ENCODE measurements at places on chromosomes 5 and 9.

DNA sequence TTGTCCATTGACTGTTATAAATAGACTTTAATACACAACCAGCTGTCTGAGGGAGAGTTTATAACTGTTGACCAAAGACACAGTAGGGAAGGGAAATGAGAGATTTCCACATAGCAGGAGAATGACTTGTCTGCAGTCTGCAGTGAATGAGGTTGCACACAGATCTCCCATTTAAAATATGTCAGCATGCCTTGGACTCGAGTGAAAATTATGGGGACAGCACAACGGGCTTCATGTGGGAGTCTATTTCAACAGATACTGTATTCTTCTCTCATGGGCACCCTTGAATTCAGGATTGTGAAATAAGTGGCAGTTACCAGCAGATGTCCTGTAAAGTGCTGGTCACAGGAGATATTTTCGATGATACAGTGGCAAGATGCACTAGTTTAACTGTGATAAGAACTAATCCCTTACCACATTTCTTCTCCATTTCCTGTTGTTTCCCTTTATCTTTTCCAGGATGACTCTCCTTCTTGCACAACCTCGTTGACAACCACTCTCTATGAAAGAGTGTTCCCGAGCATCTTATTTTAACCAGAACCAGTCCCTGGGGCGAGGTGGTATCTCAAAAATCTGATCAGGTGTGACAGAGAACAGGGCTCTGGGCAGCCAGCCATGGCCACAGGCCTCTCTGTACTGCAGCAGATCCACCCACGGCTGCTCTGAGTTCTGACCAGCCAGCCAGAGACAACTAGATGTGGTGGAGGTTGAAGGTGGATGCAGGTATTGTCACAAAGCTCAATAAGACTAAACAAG, 51.5 kb upstream of the MAP3K1 start:
- no peak for DNase-seq

DNA sequence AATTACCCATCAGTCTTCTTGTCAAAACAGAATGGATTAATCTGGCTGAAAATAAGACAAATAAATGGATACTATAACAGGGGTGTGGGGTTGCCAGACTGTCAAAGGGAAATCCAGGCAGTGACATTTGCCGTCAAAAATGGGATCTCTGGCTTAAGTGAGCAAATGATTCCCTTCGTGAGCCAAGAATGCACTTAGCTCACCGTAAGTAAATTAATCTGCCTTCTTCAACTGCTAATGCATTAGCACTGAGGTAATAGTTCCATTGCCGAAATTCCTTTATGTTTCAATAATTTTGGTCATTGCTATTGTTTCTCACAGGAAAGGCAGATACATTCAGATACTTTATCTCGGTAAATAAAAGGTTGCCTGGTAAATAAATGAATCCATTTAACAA, 377.8 kb downstream of the KIAA0825 start:
- no peak for DNase-seq

GRCh38 chr5:152606776-152607364, 201.8 kb upstream of the NMUR2 start:
- DNase-seq: no peak

GRCh38 chr5:122715095-122715494, 59.8 kb upstream of the SNX2 start:
- no peak for DNase-seq

DNA sequence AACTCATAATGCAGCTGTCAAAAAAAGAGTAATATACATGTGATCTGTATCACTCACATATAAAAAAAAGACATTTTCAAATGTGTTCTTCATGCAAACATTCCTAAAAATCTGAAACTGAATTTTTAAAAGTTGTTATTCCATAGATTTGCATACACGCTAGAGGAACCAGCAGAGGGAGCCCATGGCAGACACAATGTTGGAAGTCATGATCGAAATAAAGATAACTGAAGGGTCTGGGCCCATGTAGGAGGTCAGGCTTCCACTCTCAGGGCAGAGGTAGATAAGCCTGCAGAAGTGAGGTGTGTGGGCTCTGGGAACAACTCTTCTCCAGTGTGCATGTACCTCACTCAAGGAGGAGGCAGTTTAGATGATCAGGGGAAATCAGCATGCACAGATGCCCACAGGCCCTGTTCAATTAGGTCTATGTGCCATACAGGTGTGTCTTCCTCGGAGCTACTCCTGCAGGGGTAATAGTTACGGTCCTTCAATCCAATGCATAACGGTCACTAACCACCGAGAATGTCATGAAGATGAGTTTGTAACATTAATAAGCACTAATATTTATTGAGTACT, 208.6 kb downstream of the EPB41L4A start:
- DNase-seq: no peak

- no peak for DNase-seq
Observed at GRCh38 chr5:142011572-142012185, 1.1 kb downstream of the GNPDA1 start.

DNA sequence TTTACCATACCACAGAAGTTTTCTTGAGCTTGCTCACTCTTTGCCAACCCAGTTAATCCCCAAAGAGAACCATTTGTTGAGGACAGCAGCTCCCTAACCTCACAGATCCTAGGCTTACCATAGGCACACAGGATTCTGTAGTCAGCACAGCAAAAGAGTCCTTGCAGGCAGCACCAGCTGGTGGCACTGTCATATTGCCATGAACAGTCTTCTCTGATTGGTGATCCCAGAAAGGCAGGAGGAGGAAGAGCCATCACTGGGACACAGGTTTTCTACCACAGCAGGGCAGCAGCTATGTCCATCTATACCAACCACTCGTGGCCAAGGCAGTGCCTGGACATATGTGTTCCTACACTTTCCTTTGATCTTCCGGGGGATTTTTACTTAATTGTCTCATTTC, 297.1 kb upstream of the CD180 start:
- DNase-seq: peak; percentile 32

GRCh38 chr9:122085260-122085659, 7.8 kb downstream of the TTLL11 start:
- no peak for DNase-seq

DNA sequence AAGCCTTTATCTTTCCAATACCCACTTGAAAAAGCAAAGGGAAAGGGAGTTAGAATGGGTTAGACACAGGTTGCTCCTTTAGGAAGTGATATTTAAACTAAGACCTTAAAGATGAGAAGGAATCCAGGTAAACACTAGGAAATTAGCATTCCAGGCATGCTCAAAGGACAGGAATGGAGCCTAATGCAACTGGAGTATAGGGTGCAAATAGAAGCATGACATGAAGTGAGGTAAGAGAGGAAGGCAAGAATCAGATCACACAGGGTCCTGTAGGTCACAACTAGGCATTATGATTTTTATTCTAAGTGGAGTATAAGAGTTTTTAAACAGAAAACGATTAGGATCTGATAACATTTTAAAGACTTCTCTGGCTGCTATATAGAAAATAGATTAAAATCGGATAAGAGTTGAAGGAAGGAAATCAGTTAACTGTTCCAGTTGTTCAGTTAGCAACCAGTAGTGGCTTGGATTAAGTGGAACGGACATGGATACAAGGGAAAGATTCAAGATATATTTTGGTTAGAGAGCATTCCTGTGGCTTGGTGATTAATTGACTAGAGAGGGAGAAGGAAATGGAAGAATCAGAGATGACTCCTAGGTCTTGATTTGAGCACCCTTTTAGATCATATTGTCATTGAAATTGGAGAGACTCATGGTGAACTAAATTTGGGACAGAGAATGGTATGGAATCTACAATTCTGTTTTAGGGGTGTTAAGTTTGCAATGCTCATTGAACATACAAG, 95.9 kb downstream of the FBXO4 start:
- DNase-seq: no peak

GRCh38 chr9:127968700-127969383, 11.9 kb downstream of the EEIG1 start:
- peak; percentile 80 for DNase-seq

GRCh38 chr5:160792732-160793529, 59.1 kb downstream of the ATP10B start:
- no peak for DNase-seq

GRCh38 chr5:147472664-147473475, 37.0 kb downstream of the DPYSL3 start:
- no peak for DNase-seq

DNA sequence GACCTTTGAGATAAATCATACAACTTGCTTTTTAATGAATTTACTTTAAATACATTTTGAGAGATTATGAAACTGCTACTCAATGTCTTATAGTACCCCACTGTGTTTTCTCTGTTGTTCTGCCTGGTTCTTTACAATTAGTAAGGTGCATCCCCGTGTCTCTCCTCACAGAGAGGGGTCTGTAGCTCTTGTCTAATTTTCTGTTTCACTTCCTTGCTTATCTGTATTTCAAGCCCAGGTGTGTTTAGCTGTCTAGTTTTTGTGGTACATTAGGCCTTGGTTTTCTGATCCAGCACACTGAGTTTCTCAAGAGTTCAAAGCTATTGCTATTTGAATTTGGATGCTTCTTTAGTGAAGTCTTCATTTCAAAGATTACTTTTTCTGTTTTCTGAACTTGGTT, 105.1 kb downstream of the MAST4 start:
- no peak for DNase-seq

GRCh38 chr9:35944173-35944572, 13.8 kb downstream of the OR2S2 start:
- no peak for DNase-seq

DNA sequence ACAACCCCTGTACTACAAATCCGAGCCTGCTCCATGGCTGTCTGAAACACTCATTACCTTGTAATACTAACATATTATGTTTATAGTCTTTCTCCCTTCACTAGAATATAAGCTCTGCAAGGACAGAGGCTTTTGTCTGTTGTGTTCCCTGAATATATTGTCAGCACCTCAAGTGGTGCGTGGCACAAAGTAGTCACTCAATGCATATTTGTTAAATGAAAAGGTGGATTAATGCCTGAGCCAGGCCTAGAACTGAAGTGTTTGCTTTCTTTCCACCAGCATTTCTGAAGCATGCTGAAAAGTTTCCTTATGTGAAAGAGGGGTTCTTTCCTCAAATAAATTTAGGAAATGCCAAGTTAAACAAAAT, 36.3 kb downstream of the ELL2 start:
- no peak for DNase-seq

DNA sequence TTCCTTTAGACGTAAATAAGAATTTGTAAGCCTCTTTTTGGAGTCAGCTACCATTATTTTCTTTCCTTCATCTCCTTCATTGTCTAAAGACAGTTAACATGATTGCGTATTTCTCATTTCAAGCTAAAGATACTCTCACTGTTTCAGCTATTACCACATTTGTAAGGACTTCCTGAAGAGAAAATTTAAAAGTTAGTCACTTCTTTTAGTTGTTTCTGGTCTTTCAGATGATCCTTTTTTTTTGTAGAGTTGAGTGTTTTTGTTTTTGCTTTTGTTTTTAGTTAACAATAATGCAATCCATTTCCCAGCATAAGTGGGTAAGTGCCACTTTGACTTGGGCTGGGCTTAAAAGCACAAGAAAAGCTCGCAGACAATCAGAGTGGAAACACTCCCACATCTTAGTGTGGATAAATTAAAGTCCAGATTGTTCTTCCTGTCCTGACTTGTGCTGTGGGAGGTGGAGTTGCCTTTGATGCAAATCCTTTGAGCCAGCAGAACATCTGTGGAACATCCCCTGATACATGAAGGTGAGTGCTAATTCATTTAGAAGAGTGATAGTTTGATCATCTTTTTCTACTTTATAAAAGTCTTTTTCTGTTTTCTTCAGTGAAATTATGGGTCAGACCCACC, 2.0 kb downstream of the IL31RA start:
- DNase-seq: no peak

DNA sequence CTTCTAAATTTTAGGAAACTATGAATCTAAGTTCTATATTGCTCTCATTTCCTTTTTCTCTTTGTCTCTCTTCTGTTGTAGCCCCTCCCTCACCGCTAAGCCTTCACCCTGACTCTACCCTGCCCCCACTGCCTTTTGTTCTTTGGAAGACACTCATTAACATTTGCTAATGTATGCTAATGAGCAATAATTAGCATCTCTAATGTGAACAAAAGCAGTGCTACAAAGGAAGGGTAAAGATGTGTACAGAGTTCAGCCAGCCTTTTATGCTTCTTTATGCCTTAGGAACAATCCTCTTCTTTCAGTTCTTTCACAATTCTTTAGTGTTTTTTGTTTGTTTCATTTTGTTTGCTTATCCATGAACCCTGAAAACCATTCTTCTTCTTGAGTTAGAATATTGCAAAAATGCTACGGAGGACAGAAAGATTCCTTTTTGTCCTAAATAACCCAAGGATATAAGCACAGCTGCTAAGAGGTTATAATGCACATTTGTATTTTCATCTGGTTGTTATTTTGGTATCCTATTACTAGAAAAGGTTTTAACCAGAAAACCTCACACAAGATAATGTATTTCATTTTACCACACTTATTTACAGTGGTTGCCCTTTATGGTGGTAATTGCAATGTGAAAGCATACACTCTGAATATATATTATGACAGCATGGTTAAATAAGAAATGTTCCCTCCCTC, 159.3 kb downstream of the TMC1 start:
- DNase-seq: no peak

DNA sequence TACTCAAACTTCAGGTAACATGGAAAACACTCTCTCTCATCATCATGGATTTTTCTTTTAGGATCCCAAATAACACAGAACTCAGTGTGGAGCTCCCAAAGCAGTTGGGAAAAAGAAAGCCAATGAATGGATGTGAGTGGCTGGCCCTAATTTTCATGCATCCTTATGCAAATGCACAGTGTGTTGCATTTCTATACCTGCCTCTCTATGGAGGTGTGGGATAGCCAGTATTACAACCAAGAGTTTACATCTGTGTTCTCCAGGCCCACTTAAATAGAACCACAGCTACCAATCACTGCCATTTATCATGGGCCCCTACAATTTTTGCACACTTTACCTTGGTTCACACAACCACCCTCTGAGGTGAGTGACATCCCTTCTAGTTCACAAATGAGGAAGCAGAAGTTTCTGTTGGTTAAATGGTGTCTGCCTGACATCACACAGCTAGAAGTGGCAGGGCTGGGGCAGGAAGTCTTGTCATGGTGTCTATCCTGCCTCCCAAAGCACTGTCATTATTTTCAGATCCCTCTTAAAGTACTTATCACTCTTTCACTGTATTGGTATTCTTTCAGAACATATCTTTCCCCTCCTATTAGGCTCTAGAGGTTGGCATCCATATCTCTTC, 17.3 kb downstream of the MAMDC2 start:
- DNase-seq: no peak

DNA sequence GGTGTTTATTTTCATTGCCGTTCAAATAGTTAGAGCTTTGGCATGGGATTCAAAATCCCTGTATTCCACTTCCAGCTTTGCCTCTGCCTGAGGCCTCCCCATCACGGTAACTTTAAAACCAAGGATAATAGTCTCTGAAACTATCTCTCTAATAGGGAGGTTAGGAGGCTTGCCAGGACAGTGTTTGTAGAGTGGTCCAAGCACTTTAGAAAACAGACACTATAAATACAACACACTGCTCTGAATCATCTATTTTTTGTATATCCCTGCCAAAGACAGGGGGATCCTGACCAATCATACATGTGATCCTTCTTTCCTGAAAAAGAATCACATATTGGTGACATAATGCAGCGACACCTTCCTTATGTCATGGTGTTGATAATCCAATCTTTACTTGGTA, 326.8 kb downstream of the BNC2 start:
- no peak for DNase-seq

Data from left ventricle myocardium inferior (tissue), 1 donor.